ENCODE measurements at places on chromosomes 5 and 9.

GRCh38 chr5:66015196-66015960 lies 89.0 kb downstream of the ERBIN start:
- DNase-seq: no peak

DNA sequence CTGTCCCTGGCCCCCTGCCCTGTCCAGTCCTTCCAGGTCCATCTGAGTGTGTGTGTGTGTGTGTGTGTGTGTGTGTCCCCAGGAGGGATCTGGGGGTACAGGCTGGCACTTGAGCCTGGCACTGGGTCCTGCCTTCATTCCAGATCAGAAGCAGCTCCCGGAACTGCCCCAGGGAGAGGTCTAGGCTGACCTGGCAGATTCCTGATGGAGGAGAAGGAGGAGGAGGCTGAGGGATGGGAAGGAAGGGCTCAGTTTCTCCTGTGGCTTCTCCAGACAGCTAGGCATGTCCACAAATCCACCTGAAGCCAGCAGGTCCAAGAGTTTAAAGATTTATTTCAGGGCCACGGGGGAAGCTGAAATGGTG lies 328 bp downstream of the NDST1 start:
- no peak for DNase-seq

DNA sequence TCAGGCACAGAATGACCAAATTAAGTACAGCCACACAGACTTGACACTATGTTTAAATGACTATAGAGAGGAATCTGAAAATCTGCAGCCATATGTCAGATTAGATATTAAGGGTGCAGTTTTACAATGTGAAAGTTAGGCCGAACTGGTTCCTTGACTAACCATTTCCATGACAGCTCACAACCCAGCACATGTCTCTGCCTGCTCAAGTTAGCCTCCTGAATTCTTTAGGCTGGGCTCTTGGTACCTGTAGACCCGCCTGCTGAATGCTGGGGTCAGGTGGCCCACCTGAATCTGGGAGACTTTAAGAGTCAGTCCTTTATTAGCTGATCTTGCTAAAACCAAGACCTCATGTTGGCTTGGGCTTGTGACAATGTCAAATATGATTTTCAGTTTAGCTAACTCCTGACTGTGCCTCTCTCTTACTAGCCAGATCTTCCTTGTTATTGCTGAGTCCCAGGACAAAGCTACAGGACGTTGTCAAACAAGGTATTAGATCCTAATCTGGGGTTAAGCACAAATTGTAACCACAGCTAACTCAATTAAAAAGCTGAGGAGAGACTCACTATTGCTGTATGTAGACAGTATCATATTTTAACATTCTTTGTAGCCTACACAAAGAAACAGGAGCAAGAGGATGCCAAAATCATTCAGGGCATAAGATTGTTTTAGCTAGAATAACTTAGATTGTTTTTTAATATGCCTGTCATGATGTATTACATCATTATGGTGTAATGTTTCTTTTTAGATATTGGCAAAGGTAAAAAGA lies 490.9 kb downstream of the SEMA5A start:
- no peak for DNase-seq

GRCh38 chr5:4643190-4643589 lies 496.9 kb upstream of the ADAMTS16 start:
- DNase-seq: no peak

DNA sequence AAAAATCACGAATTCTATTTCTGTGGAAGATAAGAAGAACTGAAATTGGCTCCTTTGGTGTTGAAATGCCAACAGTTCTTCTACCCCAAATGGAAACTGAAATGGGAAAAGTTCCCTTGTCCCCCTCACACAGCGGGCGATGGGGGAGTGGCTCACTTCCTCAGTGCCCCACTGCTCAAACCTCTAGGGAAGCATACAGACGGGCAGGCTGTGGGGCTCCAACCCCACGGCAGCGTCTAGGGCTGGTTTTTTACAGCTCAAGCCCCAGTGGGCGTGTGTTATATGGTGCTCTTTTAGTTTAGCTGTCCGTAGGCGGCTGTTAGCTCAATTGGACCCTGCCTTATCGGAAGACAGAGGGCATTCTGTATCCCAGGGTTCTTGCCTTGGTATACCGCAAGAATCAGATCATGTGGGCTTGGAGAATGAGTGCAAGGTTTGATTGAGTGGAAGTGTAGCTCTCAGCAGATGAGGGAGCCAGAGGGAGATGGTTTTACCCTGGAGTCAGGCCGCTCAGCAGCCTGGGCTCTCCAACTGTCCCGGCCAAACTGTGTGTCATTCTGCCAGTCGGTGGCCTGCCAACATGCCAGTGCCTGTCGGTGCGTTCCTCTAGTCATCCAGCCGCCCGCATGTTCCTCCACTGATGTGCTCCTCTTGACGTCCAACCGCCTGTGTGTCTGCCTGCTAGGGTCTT lies 166.3 kb upstream of the ZNF608 start:
- no peak for DNase-seq

- DNase-seq: no peak
Measured at GRCh38 chr9:121700832-121701419, 49.5 kb downstream of the DAB2IP start.

- DNase-seq: no peak
Measured at GRCh38 chr5:72093217-72093616, 14.1 kb upstream of the MAP1B start.

DNA sequence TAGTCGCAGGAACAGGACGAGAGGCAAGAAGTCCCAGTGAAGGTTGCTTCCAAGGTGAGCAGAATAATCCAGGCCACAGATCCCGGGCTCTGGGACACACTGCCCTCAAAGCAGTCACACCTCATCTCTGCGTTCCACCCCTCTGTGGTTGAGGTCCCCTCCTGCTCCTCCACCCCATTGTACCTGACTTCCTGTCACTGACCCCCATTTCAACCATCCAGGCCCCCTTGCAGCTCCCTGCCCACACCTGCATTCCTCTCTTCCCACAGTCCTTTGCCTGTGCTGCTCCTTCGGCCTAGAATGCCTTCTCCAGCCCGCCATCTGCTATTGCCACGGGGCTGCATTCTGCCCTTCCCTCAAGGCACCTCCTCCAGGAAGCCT lies 73.5 kb downstream of the PAX5 start:
- no peak for DNase-seq

DNA sequence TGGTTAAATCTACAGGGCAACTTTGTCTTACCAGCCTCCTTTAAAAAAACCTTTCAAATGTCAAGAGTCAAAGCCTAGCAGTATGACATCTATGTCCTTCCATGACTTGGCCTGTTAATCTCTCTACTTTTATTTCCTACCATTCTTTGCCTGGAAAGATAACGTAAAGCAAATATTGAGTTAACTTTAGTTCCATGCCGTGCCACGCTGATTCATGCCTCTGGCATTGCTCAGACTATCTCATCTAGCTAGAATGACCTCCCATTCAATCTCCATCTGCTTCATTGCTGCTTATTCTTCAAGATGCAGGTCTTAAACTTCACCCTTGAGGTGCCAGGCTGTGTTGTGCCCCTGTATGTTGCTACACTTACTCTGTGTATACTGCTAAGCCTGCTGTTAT lies 729.8 kb downstream of the EFNA5 start:
- DNase-seq: no peak
